ENCODE measurements at places on chromosomes 13 and 19.

GRCh38 chr19:2494447-2495129 lies 18.7 kb downstream of the GADD45B start:
- DNase-seq = peak; percentile 85

DNA sequence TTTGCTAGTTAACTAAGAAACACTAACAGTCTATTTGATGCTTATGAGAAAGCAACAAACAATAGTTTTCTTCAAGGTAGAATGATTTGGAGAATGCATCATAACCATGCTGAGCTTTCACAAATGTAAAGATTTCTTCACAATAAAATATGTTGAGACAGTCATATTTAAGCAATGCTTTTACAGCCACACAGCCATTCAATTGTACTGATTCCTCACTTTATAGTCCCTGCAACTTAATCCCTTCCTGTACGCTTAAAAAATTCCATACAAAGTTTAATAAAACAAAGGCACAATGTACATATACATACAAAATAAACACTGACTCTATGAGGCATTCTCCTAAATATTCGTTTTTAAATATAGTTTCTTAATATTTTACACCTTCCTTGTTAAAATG lies 4.7 kb upstream of the ACOD1 start:
- DNase-seq = no peak

GRCh38 chr13:51996641-51997040 lies 14.6 kb downstream of the ATP7B start:
- DNase-seq = no peak

DNA sequence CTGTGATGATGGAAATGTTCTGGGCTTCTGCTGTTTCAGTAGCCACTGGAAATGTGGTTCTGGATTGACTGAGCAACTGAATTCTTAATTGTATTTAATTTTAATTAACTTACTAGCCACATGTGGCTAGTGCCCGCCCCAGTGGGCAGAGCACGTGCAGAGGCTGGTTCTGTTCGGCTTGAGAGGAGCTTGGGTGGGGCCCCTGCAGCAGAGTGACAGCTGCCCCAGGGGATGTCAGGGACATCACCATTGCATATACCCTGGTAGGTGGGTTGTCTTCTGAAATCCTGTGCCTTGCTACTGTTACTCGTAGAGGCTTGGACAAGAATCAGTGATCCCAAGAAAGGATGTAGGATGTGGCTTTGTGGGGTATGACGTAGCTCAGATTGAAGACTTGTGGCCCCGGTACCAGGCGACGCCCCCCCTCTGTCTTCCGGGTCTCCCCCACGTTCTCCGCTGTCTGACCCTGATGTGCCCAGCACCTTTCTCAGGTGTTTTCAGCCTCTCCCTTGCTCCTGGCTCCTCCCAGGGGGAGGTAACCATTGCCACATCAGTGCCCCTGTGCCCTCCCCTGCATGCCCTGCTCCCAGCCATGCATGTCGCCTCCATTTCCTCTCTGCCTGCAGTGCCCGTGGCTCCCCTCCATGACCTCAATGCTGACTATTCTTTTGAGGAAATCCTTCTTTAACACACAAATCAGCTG lies 102.6 kb upstream of the RNF113B start:
- no peak for DNase-seq

DNA sequence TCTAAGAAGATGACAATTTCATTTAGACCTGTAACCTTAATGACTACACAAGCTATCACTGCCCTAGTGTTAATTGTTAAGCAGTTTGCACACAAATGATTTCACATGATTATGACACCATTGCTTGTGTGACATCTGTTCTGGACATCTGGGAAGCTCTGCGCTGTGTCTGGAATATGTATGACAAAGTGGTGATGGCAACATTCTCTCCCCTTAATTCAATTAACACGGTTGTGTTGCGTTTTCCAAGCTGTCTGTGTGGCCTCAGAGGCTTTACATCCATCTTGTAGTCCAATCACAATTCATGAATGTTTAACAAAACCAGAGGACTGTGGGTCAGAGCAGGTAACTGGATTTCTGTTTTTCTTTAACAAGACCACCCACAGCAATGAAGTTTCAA lies 204.4 kb downstream of the COG6 start:
- DNase-seq = no peak

GRCh38 chr19:13979244-13979615 lies 26.9 kb downstream of the RFX1 start:
- no peak for DNase-seq

GRCh38 chr19:53546758-53547513 lies 9.0 kb downstream of the ZNF331 start:
- no peak for DNase-seq

GRCh38 chr19:35330475-35330874 lies 1.5 kb downstream of the CD22 start:
- no peak for DNase-seq

- no peak for DNase-seq
These were observed 52.7 kb downstream of the ZNF627 start for GRCh38 chr19:11649941-11650340.

DNA sequence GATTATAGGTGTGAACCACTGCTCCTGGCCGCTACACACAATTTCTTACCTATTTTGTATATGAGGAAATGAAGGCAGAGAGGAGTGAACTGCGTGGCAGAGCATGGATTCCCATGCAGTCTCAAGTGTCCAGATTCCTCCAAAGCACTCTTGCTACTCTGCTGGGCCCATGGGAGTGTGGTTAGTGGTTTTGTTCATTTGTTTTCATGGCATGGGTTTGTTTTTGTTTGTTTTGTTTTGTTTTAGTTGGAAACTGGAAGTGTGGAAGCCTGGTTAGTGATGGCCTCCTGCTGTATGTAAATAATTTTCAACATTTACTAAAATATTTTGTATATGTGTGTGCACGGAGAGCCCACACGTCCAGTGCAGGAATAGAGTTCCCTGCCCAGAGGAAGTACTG lies 61.3 kb upstream of the LRCH1 start:
- no peak for DNase-seq

DNA sequence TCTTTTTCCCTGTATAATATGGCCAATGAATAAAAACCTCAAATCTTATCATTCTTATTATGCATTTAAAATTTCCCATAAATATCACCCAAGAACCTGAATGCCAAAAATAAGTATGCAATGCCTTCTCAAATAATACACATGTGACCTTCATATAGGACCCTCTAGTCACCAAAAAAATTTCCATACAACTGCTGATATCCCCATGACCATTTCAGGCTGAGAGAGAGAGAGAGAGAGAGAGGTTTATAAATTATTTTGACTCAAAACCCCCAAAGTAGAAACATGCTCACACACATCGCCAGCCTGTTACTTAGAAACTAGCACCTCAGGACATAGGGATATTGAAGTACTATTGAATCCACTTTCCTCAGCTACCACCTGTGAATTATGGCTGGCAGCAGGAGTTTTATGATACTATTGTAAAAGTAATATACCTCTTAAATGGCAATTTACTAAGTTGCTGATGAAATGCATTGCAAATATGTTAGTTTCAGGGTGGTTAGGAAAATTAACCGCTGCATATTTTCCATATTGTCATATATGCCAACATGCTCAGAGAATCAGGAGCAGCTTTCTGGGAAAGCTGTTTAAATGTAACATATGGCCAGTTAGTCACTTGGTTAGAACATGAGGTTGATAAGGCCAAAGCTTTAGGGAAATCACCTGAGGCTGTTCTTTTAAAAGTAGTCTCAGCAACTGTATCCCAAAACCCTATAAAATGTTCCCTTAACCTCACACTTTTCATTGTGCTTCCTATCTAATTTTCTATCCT lies 230.8 kb downstream of the DCT start:
- peak; percentile 52 for DNase-seq

- peak; percentile 37 for DNase-seq
These were observed 1.8 kb downstream of the ETHE1 start for GRCh38 chr19:43524922-43525835.

All from choroid plexus epithelial cell (primary cell).